ENCODE measurements at places on chromosomes 4 and X. TPM values are rescaled to one million over a fixed set of nuclear protein-coding genes. Genes with fewer than 3 reads are reported as not detected.

TRMT44 gene
- polyA plus RNA-seq = 12.9 TPM

DNA sequence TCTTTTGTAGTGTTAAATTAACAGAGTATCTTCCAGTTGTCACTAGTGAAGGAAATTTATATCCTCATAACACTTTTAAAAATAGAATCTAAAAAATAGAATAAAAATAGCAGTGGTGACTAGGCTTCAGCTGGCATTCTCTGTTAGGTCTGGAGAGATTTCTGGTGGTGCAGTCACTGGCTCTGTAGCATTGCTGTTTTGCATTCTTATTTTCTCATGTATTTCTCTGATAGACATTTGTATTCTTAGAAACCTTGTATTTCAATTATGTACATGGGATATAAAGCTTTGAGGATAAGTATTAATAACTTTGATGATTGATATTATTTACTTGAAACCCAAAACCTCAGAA, 87.6 kb downstream of the TMEM131L start:
- H3K4me1 ChIP-seq = no peaks in the 10 kb centered on the region
- no peak overlapping the region for H3K27ac ChIP-seq
- H3K27me3 ChIP-seq = no peaks in the 10 kb centered on the region
- H3K36me3 ChIP-seq = no peaks in the 10 kb centered on the region
- DNase-seq = no peak
- no peak overlapping the region for H3K4me3 ChIP-seq

SORCS2 gene
- polyA plus RNA-seq = 1.3 TPM

HSFX4 gene
- polyA plus RNA-seq = 0.10 TPM

DNA sequence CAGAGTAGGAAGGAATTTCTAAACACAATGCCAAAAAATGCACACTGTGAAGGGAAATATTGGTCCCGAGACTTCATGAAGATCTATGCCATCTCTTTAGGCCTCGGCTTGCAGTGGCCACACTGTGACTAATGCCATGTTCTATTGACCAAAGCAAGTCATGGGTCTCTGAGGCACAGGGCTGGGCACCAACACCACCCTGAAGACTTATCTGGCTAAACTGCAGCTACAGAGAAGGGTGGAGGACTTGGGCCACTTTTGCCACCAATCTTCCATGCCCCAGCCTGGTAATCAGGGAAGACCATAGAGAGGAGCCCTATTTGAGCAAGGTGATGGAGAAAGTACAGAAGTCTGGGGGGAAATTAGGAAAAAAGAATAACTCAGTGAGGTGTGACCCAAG, 42.1 kb downstream of the HMX1 start:
- no peak for DNase-seq
- H3K27ac ChIP-seq = no peak overlapping the region
- no peaks in the 10 kb centered on the region for H3K36me3 ChIP-seq

- no peak overlapping the region for H3K4me3 ChIP-seq
- H3K27ac ChIP-seq = no peak overlapping the region
- no peak for DNase-seq
- no peaks in the 10 kb centered on the region for H3K36me3 ChIP-seq
- H3K27me3 ChIP-seq = no peaks in the 10 kb centered on the region
- H3K4me1 ChIP-seq = no peaks in the 10 kb centered on the region
Measured at GRCh38 chr4:38605181-38605752, 58.7 kb upstream of the KLF3 start.

DNA sequence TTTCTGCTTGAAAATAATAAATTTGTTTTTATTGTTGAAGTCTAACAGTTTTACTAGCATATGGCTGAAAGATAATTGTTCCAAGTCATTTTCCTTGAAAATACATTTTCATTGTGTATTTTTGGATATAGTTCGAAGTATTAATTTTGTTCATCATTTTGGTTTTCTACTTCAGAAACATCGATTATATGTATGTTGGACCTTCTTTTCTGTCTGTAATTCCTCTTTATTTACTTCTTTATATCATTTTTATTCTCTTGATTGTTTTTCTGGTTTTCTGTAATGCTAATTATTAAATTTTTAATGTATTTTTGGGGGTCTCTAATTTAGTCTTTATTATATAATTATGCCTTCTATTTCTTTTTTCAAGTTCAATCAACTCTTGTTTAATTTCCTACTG, 407.1 kb upstream of the FRG1 start:
- H3K36me3 ChIP-seq = no peaks in the 10 kb centered on the region
- H3K4me3 ChIP-seq = no peak overlapping the region
- no peaks in the 10 kb centered on the region for H3K27me3 ChIP-seq
- no peaks in the 10 kb centered on the region for H3K4me1 ChIP-seq

DNA sequence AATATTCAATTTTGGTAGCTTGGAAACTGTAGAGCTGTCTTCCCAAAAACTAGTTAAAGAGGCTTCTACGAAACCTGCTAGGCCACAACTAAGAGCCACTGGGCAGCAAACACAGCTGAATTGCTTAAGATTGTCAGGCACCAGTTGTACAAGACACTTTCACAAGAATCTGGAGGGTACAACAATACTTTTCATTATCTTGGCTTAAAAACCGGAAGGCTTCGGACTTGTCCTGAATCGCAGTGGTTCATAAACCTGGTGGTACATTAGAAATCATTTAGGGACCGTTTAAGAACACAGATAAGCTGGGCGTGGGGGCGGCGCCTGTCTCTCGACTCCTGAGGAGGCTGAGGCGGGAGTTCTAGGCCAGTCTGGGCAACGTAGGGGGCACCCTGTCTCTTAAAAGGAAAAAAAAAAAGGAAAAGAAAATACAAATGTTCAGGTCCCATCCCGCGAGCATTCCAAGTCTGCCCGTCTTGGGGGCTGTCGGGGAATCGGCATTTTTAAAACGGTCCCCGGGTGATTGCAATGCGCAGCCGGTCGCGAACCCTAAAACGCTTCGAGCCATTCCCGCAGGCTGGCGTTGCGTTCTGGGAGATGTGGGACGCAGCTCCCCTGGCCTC, 763 bp downstream of the PYURF start:
- peak overlapping the region; percentile 86 for H3K27ac ChIP-seq
- no peaks in the 10 kb centered on the region for H3K27me3 ChIP-seq
- H3K36me3 ChIP-seq = no peaks in the 10 kb centered on the region
- DNase-seq = peak; percentile 62
- H3K4me3 ChIP-seq = peak overlapping the region; percentile 70
- peaks cover 43% of the 10 kb centered on the region for H3K4me1 ChIP-seq

- H3K27ac ChIP-seq = no peak overlapping the region
- H3K27me3 ChIP-seq = no peaks in the 10 kb centered on the region
- DNase-seq = no peak
- peaks cover 5% of the 10 kb centered on the region for H3K4me1 ChIP-seq
- H3K4me3 ChIP-seq = no peak overlapping the region
Measured at GRCh38 chrX:48913605-48914366, 2.3 kb upstream of the SLC35A2 start.

MAGEB1 gene
- not detected for polyA plus RNA-seq

KCND1 gene
- polyA plus RNA-seq = 2.4 TPM

DNA sequence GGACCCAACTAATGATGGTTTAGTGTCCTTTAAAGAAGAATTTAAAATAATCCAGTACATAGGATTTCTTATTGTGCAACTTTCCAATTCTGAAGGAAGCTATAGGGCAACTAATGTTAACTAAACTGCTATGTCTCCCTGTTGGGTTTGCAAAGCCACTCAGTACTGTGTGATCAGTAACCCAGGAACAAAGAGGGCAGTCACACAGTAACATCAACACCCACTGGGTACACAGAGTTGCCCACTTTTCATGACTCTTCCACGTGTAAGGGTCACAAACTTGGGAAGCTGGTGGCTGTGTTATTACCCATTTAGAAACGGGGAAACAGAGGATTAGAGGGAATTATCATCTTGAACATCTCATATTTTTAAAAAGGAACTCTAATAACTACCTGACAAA, 555.0 kb upstream of the DIPK2B start:
- no peak overlapping the region for H3K4me3 ChIP-seq
- no peaks in the 10 kb centered on the region for H3K27me3 ChIP-seq
- H3K27ac ChIP-seq = no peak overlapping the region

DNA sequence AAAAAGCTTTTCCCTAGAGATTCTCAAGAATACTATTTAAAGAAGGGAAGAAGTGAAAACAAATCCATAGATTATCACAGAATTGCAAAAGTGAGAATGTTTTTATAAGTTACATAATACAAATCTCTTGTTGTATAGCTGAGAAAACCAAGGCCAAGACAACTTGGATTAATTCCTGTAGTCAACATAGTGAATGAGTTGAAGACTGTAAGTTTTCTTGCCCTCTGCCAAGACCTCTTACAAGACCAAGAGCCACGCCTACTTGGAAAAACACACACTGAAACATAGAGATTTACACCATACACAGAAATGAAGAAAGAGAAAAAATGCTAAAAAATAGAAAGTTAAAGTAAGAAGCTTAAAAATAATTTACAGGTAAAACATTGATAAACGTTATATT, 2024.0 kb downstream of the PCDH7 start:
- no peak for DNase-seq
- H3K36me3 ChIP-seq = no peaks in the 10 kb centered on the region
- no peak overlapping the region for H3K4me3 ChIP-seq
- no peaks in the 10 kb centered on the region for H3K27me3 ChIP-seq
- H3K27ac ChIP-seq = no peak overlapping the region

GRCh38 chr4:144376866-144377265, 236.3 kb upstream of the GYPA start:
- H3K4me1 ChIP-seq = no peaks in the 10 kb centered on the region
- H3K4me3 ChIP-seq = no peak overlapping the region
- no peak overlapping the region for H3K27ac ChIP-seq
- no peaks in the 10 kb centered on the region for H3K27me3 ChIP-seq
- H3K36me3 ChIP-seq = no peaks in the 10 kb centered on the region

RNF212 gene
- polyA plus RNA-seq = 5.7 TPM

STAP1 gene
- polyA plus RNA-seq = 0.13 TPM

GRCh38 chr4:156870131-156870530, 101.5 kb downstream of the PDGFC start:
- no peaks in the 10 kb centered on the region for H3K36me3 ChIP-seq
- H3K27me3 ChIP-seq = no peaks in the 10 kb centered on the region
- H3K4me3 ChIP-seq = no peak overlapping the region
- no peaks in the 10 kb centered on the region for H3K4me1 ChIP-seq

DNA sequence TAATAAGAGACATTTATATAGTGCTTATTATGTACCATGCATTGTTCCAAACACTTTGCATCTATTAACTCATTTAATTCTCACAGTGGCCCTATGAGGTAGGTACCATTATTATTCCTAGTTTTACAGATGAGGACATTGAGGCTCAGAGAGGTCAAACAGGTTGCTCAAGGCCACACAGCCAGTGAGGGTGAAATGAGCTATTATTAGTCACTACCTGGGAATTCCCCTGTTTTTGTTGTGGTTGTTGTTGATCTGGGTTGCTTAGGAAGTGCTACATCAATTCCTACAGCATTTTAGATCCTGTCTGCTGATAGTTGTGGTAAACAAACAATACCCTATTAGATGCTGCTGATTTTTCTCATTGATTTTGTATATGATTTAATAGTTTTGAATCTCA, 41.2 kb downstream of the APLN start:
- H3K4me1 ChIP-seq = no peaks in the 10 kb centered on the region
- H3K27me3 ChIP-seq = no peaks in the 10 kb centered on the region
- no peaks in the 10 kb centered on the region for H3K36me3 ChIP-seq

- H3K4me1 ChIP-seq = no peaks in the 10 kb centered on the region
- peak; percentile 70 for DNase-seq
- no peaks in the 10 kb centered on the region for H3K27me3 ChIP-seq
- H3K4me3 ChIP-seq = no peak overlapping the region
- H3K36me3 ChIP-seq = no peaks in the 10 kb centered on the region
Measured at GRCh38 chr4:102620697-102621497, 119.7 kb downstream of the NFKB1 start.

- no peaks in the 10 kb centered on the region for H3K4me1 ChIP-seq
- no peak overlapping the region for H3K4me3 ChIP-seq
- DNase-seq = no peak
- H3K27me3 ChIP-seq = no peaks in the 10 kb centered on the region
- H3K36me3 ChIP-seq = no peaks in the 10 kb centered on the region
Measured at GRCh38 chrX:19647731-19648588, 132.7 kb upstream of the MAP3K15 start.

GRCh38 chr4:184214931-184215330, 2.7 kb downstream of the ENPP6 start:
- DNase-seq = no peak
- H3K4me3 ChIP-seq = no peak overlapping the region
- H3K27me3 ChIP-seq = no peaks in the 10 kb centered on the region
- H3K27ac ChIP-seq = no peak overlapping the region
- H3K36me3 ChIP-seq = no peaks in the 10 kb centered on the region

- H3K27ac ChIP-seq = peak overlapping the region; percentile 79
- H3K4me3 ChIP-seq = peak overlapping the region; percentile 40
- H3K4me1 ChIP-seq = peaks cover 13% of the 10 kb centered on the region
Measured at GRCh38 chrX:74292808-74293123, 11.2 kb upstream of the ZCCHC13 start.

DNA sequence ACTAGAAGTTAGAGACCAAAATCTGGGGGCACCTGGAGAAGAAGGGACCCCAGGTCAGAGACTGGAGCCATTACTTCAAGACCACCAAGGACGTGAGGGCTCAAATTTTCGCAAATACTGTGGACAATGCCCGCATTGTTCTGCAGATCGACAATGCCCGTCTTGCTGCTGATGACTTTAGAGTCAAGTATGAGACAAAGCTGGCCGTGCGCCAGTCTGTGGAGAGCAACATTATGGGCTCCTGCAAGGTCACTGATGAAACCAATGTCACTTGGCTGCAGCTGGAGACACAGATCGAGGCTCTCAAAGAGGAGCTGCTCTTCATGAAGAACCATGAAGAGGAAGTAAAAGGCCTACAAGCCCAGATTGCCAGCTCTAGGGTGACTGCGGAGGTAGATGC, 101.2 kb downstream of the NCAPG start:
- no peak overlapping the region for H3K27ac ChIP-seq
- no peak overlapping the region for H3K4me3 ChIP-seq
- DNase-seq = no peak

KLB gene
- polyA plus RNA-seq = 1.1 TPM

DNA sequence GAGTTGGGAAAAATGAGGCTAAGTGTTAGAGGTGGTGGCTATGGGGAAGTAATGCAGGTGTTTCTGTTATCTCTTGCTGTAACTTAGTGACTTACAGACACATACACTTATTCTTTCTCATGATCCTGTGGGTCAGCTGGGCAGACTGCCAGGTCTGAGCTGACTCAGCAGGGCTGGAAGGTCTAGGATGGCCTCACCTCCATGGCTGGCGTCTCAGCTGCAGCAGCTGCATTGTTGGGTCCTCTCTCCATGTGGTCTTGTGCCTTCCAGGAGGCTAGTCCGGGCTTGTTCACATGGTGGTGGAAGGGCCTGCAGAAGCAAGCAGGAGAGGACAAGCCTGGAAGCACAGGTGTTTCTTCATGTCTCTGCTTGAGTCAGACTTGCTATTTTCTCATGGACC, 172.7 kb downstream of the NHS start:
- peaks cover 9% of the 10 kb centered on the region for H3K4me1 ChIP-seq
- no peak overlapping the region for H3K27ac ChIP-seq
- peaks cover 3% of the 10 kb centered on the region for H3K27me3 ChIP-seq
- H3K36me3 ChIP-seq = no peaks in the 10 kb centered on the region
- DNase-seq = peak; percentile 87
- H3K4me3 ChIP-seq = no peak overlapping the region

ACTRT1 gene
- not detected for polyA plus RNA-seq

NXF2 gene
- polyA plus RNA-seq = not detected

DNA sequence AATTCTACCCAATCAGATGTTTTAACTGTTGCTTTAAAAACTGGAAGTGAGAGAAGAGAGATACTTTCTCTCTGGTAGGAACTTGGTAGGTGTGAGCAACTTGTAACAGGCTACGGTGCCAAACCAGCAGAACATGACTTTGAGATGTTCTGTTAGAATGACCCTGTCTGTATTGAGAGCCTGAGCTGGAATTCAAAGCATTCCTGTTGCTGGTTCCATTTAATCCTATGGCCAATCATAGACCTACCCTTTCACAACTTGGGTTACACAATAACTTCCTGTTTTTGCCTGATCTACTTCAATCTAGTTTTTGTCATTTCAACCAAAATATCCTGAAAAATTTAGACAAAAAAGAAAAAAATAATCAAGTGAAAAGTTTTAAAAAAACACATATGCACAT, 1.7 kb upstream of the PRRG1 start:
- peaks cover 9% of the 10 kb centered on the region for H3K27me3 ChIP-seq
- no peaks in the 10 kb centered on the region for H3K4me1 ChIP-seq
- H3K4me3 ChIP-seq = no peak overlapping the region
- no peak overlapping the region for H3K27ac ChIP-seq
